Fibroblast of pulmonary artery (primary cell): ENCODE measurements at places on chromosomes 13 and 19.

GRCh38 chr13:48600374-48601364, 53.1 kb upstream of the CYSLTR2 start:
- peak; percentile 98 for DNase-seq

DNA sequence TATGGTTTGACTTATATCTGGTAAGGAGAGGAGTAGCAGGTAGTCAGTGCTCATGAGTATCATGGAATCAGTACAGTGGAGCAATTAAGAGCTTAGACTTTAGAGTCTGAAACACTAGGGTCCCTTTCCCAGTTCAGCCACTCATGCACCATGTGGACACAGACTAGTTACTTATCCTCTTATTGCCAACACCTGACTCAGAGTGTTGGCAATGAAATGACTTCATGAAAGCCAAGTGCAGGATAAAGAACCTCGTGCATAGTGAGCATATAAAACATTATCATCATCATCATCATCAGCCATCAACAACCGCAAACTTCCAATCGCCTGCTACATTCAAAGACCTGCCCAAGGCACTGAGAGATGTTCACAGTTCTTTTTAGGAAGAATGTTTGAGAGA, 164.2 kb downstream of the FOXO1 start:
- DNase-seq: no peak

DNA sequence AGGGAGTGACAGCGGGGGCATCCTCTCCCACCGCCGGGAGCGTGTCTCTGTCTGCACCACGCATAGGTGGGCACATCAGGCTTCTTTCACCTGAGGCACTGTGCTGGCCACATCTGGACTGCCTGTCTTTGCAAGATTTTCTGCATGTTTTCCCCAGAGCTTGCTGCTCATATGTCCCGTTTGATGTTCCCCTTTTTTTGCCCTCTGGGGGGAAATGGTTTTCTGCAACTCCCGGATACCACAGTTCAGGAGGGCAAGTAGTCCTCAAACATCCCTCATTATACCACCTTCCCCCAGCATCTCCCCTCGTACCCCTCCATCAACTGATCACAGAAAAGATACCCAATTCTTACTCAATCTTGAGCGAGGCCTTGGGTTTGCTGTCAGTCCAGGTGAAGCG, 168.0 kb downstream of the PAN3 start:
- no peak for DNase-seq

GRCh38 chr19:35040826-35041547, 534 bp upstream of the HPN start:
- peak; percentile 48 for DNase-seq
